CD4-positive, alpha-beta T cell treated with Interleukin-4 for 1 hour (primary cell): ENCODE measurements at places on chromosomes 7 and 10.
A peak's percentile ranks its signal among the peaks of the same experiment; 100 is the strongest.

DNA sequence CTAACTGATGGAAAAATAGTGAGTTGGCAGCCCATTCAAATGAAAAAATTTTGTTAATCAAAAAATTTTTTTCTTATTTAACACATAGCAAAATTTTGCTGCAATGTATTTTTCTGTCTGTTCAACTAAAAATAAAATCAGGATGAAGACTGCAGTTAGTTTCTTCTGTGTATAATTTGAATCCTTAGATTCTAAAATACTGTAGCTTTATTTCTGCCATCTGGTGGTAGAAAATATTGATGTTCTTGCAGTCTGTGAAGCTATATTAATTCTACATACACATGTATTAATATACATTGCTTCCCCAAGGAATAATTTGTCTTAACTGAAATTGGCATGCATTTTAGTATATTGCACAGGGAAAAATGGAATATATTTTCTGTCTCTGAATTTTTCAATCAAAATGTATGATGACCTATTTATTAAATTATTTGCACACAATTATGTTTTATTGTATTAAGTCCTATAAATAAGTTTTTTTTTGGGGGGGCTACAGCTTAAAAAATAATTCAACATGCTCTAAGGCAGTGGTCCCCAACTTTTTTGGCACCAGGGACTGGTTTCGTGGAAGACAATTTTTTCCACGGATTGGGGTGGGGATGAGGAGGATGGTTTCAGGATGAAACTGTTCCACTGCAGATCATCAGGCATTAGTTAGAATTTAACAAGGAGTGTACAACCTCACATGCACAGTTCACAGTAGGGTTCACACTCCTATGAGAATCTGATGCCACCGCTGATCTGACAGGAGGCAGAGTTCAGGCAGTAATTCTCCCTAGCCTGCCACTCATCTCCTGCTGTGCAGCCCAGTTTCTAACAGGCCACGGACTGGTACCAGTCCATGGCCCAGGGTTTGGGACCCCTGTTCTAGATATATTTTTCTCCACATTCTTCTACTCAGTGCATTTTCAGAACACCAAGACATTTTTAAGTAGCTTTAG lies 119.4 kb downstream of the GNAT3 start:
- DNase-seq, result no peak

- DNase-seq, result no peak
Observed at GRCh38 chr7:13980474-13980873, 9.0 kb downstream of the ETV1 start.

DNA sequence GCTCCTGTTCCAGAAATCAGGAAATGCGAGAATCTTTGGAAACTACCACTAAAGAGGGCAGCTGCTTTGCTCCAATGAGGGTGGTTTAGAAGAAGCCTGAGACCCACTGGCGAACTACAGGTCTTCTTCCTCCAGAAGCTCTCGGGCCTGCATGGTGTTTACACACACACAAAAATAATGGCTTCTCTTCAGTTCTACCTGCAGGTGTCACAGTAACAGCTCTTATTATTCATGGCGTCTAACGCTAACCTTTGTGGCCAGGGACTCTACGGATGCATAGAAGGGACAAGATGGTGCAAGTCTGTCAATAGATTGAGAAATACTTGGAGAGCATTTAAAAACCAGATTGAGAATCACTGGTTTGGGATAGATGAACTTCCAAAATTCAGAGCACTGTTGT lies 22.4 kb downstream of the GPR141 start:
- no peak for DNase-seq

- DNase-seq, result no peak
Observed at GRCh38 chr7:24069751-24070150, 214.2 kb upstream of the NPY start.

DNA sequence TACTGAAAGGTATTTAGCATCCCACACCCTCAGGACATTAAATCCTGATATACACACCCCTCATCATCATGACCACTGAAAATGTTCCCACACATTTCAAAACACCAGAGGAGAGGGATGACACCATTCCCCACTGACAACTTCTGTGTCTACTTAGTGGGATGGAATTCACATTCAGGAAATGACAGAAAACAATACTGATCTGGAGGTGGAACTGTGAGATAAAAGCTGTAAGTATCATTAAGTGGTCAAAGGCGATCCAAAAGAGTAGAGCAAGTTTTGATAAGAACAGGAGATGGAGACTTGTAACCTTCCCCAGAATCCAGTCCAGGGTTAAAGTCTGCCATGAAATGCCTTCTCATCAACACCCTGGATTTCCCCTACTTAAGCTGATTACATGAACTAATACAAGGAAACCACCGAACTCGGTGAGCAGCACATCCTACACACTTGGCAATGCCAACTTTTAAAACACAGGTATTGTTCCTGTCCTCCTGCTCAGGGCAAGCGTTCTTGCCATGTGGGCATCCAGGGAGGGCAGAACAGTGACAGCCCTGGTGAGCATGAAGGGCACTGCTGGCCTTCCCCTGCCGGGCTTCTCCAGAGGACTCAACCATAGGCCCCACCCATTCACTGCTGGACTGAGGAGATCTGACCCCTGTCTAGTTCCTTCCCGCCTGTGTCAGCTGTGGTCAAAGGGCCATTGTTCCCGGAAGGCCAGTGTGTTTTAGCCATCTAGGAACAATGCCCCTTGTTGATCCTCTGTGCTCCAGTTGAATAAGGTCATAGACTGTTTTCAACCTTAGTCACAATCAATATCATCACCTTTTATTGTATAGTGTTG lies 85.0 kb downstream of the SGMS1 start:
- DNase-seq, result no peak

DNA sequence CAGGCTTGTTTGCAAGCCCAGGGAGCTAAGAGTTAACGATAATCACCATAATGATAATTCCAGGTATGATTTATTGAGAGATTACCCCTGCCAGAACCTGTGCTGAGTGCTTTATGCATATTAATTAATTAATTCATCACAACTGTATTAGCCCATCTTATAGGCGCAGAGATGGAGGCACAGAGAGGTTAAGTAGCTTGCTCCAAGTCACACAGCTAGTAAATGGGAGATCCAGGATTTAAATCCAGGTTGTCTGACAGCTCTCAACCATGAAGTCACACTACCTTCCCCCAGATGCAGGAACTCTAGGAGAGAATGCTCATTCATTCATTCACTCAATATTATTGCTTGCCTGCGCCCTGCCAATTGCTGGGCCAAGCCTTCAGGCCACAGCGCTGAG lies 84.5 kb downstream of the FAM241B start:
- no peak for DNase-seq

- DNase-seq, result no peak
Observed at GRCh38 chr7:16670021-16670420, 24.0 kb downstream of the BZW2 start.

- DNase-seq, result no peak
Observed at GRCh38 chr10:116713846-116714245, 28.5 kb downstream of the HSPA12A start.

- no peak for DNase-seq
Observed at GRCh38 chr7:70188901-70189650, 590.8 kb downstream of the AUTS2 start.

DNA sequence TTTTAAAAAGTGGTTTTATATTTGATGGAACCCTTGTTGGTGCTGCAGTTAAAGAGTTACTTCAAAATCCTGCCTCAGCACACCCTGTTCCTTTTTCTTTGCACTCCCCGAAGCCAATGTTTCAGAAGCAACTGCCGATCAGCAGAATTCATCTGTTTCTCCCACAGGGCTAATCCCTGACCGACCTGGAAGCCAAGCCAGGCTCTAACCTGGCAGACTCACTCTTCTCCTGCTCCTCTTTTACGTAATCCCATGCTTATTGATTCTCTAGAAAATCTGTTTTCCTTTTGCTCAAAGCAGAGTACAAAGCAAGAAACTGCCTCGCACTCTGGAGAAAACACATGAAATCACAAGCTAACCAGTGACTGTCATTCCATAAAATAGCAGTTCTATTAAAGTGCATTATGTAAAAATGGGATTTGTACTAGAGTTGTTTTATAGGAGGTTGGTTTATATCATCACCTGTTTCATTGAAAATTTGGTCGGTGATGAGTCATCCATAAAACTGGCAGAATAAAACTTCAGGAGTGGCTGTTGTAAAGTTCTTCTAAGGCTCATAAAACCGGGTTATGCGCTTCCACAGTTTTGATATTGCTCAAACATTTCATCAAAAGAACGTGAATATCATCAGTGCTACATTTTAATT lies 99.9 kb downstream of the CNTNAP2 start:
- no peak for DNase-seq

GRCh38 chr7:70835658-70836057 lies 296.3 kb upstream of the GALNT17 start:
- no peak for DNase-seq

- DNase-seq, result no peak
Observed at GRCh38 chr7:79132844-79133451, 320.5 kb downstream of the MAGI2 start.

DNA sequence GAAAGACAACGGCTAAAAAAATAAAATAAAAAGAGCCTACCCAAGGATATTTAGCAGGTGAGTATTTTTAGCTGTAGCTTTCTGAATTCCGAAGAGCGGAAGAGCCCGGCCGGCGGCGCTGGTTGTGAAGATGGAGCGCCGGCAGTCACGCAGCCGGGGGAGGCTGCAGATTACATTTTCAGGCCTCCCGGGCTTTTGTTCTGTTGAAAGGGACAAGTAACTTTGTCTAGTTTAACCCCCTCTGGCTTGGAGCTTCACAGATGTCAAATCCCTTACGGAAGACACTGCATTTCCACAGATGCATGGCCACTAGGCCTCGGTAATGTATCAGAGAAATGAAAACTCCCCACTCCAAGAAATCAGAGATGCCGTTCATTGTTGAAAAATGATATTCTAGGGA lies 497.6 kb upstream of the MKI67 start:
- no peak for DNase-seq

DNA sequence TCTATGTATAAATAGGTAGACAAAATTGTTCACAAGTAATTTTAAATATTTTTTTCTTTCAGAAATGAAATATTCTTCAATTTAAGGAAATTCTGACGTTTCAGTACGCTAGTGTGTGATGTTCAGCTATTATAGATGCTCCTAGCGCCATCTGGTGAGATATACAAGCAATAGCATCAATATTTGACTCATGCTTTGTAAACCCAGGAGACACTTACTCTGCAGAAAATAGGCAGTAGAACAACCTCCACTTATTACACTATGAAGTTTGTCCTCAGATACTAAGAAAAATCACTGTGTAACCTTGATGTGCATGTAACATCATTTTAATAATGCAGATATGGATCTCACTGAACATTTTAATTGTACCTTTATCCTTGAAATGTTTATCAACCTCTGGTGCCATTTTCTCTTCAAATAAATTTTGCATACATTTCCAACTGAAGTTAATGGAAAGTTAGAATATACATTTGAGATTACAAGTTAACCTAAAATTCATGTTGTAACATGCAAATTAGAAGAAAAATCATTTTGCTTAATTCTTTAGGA lies 151.5 kb upstream of the FAM3C start:
- peak; percentile 62 for DNase-seq

- DNase-seq, result no peak
Observed at GRCh38 chr10:24616536-24616935, 107.2 kb downstream of the ARHGAP21 start.

- DNase-seq, result no peak
Observed at GRCh38 chr7:2701832-2702593, 14.0 kb downstream of the AMZ1 start.

- no peak for DNase-seq
Observed at GRCh38 chr7:41189866-41190265, 513.0 kb downstream of the INHBA start.

GRCh38 chr7:132771301-132771730 lies 195.0 kb upstream of the PLXNA4 start:
- peak; percentile 24 for DNase-seq

- no peak for DNase-seq
Observed at GRCh38 chr10:47415520-47416304, 31.6 kb upstream of the ZNF488 start.

DNA sequence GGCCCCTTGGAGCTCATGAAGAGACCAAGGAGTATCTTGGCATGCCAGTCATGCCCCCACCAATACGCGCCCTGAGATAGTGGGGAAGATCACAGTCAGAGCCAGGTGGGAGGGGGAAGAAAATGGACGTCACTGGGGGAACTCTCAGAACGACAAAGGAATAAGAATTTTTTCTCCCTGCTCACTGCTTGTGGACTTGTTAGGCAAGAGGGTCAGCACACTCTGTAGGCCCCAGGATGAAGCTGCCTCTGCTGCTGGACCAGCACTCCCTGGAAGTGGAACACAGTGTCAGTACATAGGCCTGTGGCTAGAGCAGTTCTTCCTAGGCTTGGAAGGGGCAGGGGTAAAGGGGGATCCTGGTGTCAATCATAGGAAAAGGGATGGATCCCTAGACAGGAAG lies 46.5 kb downstream of the DRGX start:
- DNase-seq, result no peak

DNA sequence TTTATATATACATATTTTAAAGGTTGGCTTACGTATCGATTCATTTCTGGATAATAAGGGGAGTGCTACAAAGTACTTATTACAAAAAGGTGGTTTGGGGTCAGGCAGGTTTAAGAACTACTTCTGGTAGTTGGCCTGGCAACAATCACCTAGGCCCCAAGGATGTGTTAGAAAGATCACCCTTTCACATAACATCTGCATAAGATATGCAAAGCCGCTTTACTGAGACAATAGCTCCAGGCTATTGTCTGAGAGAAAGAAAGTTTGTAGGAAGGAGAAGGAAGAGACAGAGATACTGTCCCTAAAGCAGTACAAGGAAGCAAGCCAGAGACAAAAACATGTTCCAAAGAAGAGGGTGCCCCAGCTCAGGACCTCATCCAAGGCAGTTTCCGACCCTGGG lies 6.2 kb downstream of the PAXIP1 start:
- no peak for DNase-seq

DNA sequence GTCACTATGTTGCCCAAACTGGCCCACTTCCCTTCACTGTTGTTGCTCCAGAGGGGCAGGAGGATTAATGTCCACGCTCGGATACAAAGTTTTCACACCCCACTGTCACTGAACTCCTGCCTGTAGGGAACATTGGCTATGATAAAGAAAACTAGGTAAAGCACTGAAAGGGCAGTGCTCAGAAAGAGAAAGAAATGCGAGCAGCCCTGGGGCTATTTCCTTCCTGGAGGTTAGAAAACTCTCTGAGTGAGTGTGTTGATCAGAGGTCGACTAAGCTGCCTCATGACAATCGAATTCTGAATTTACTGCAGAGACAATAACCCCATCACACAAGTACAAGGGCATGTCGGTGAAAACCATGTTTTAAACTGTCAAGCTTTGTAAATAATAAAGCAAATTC lies 227.2 kb upstream of the PITRM1 start:
- DNase-seq, result no peak

- no peak for DNase-seq
Observed at GRCh38 chr10:77692782-77693181, 55.2 kb upstream of the KCNMA1 start.

DNA sequence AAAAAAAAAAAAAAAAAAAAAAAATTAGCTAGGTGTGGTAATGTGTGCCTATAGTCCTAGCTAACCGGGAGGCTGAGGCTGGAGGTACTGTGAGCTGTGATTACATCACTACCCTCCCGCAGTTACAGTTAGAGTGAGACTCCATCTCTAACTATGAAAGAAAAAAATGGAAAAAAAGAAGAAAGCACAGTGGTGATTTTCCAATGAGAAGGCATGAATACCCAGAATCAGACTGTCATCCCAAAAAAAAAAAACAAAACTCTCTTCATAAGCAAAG lies 269.9 kb upstream of the MKLN1 start:
- DNase-seq, result peak; percentile 79
